GM23338 (cell line): ENCODE measurements at places on chromosomes 4 and X. TPM values are rescaled to one million over a fixed set of nuclear protein-coding genes. Genes with fewer than 3 reads are reported as not detected.

DNA sequence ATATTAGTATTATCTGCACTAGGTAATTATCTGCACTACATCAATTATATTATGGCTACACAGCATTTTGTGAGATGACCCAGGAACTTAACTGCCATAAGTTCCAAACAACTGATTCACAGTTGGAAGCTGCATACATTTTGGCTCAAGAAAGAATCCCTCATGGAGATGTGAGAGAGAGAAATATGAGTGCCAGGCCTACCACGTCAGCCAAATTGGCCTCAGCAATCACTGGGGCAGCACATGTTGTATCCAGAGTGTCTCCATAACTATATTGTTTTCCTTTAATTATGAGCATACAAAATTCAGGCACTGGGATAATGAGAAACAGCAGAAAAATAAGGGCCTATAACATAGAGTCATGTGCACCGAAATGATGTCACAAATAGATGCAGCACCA, 174.2 kb upstream of the DMD start:
- DNase-seq = no peak

DNA sequence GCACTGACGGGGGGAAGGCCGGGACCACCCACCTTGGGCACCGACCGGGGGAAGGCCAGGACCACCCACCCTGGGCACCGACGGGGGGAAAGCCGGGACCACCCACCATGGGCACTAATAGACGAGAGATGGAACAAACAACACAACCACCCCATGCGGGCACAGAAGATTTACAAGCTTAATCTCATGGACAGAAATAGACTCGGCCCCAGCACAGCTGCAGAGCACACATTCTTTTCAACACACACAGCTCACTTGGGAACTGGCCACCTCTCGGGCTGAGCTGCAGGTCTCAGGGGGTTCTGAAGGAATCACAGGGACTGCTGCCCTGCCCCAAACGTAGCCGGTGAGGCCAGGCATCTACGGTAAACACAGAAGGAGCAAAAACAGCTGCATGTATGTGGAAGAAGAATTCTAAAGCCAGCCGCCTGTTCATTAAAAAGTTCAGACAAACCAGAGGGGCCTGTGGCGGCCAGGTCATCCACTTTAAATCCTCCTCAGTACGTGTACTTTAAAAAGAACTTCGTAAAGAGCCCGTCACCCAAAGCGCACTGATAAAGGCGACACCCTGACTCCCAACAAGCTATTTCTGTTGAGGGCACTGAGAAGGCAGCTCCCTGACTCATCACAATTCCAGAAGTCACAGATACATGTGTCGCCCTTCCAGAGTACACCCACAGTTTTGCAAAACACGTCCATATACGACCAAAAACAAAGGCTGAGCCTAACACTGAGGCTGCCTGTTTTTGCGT, 17.7 kb downstream of the PPP2R3B start:
- DNase-seq = peak; percentile 53

GRCh38 chr4:177737387-177737940, 295.2 kb upstream of the AGA start:
- DNase-seq = no peak

DNA sequence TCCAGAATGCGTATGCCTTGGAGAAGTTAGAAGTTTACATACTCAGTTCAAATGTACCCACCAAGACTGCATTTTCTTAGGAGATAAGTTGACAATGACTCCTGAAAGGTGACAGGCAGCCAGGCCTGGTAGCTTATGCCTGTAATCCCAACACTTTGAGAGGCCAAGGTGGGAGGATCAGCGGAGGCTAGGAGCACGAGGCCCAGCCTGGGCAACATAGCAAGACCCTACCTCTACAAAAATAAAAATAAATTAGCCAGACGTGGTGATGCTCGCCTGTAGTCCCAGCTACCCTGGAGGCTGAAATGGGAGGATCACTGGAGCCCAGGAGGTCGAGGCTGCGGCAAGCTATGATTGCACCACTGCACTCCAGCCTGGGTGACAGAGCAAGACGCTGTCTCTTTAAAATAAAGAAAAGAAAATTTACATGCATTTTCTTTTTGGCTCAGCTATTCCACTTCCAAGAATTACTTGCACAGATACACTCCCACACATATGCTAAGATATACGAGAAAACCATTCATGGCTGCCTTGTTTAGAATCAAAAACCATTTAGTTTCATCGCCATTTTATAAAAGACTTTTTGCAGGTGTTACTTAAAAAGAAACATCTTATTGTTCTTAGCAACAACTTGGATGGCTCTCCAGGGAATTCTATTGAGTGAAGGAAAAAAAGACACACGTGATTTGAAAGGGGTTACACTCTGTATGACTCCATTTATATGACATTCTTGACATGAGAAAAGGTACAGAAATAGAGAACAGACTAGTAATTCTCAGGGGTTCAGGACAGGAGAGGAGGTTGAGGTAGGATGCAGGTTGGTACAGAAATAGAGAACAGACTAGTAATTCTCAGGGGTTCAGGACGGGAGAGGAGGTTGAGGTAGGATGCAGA, 66.3 kb downstream of the DHRSX start:
- DNase-seq = no peak

SMIM10L2A gene
- total RNA-seq = 5.0 and 5.6 TPM in 2 replicates

DNA sequence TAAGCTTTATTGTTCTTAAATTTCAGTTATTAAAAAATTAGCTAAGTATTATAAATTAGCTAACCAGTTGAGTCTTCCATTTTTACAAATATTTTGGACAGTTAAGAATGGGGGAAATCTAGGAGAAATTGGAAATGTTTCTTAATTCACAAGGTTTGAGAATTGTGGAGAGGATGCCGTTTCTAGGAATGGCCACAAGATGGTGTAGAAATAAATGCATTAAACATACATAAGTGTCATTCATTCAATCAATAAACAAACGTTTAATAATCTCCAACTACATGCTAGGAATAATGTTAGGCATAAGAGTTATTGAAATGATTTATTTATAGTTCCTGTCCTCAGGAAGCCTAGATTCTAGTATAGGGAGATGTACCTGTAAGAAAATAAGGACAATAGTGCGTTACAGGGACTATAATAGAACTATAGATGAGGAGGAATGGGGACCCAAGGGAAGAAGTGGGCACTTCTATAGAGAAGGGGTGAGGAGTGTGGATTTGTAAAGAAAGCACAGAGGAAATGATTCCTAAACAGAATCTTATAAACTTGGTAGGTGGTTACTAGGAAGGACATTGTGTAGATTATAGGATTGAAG, 195.7 kb upstream of the ANK2 start:
- DNase-seq = peak; percentile 31

- DNase-seq = no peak
These were observed 101.8 kb upstream of the VCX2 start for GRCh38 chrX:8272821-8273220.

RBM46 gene
- total RNA-seq = 22.1 and 22.9 TPM in 2 replicates

DNA sequence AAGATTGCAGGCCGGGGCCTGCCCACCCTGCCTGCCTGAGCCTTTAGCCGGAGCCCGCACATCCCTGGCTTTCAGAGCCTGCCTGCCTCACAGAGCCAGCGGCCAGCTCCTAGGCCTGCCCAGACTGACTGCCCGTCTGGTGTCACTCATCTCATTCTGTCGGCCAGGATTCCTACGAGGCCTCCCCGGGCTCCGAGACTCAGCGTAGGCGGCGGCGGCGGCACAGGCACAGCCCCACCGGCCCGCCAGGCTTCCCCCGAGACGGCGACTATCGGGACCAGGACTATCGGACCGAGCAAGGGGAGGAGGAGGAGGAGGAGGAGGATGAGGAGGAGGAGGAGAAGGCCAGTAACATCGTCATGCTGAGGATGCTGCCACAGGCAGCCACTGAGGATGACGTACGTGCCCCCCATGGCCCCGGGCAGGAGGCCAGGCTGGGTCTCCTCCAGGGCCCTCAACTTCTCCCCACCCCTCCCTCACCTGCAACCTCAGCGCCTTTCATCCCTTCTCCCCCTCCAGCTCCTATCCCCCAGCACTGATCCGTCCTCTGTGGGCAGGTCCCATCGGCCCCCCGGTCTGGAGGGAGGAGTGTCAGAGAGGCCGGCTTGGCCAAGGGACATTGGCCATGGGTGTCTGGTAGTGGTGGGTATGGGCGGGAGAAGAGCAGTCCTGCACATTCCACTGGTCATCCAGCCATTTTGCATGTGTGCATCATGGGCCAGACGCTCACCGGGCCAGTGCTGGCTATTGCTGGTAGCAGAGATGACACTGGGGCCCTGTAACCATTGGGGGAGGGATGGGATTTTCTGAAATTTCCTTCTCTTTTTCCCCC, 22.6 kb upstream of the UBA1 start:
- DNase-seq = no peak

DNA sequence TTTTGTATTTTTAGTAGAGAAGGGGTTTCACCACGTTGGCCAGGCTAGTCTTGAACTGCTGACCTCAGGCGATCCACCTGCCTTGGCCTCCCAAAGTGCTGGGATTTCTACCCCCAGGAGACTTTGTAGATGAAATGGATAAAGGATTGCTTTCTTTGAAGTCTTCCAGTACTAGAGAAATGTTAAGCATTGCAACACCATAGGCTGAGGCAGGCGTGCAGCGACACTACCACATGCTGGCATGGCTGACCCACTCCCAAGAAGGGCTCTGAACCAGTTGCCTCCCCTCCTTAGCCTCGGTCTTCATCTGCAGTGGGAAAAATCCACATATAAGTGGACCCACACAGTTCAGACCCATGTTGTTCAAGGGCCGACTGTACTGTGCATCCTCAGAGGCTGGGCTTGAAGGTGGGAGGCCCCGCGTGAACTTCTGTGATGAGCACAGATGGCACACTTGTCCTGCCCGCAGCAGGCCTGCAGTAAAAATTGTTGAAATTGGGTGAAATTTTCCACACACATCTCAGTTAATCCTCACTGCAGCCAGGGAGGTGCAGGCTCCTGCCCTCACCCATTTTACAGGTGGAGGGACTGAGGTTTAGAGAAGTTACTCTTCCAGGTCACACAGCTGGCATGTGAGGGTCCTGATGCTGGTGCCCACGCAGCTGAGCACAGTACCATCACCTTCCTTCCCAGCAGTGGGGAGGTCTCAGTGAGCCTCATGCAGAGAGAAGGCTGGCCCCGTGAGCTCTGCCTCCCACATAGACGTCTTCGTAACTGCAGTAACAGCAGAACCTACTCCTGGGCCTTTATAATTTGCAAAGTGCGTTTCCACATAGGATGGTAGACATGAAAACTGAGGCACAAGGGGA, 35.5 kb downstream of the HTRA3 start:
- no peak for DNase-seq

SERTM2 gene
- total RNA-seq = 0.50 and 0.59 TPM in 2 replicates

DNA sequence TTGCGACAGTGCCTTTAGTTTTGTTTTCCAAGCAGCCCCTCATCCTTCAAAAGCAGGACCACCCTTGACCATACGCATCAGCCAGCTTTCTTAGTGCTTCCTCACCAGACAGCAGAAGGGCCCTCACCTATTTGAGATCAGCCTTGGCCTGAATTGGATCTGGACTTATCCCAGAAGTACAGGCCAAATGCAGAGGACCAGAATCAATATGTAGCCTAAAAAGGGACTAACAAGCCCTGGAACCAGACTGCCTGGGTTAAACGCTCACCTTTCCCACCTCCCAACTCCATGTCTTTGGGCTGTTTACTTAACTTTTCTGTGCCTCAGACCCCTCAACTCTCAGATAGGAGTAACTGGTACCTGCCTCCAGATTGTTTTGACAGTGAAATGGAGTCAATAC, 77.7 kb upstream of the ATP6AP2 start:
- DNase-seq = no peak

PAGE1 gene
- total RNA-seq = not detected in 2 replicates

DNA sequence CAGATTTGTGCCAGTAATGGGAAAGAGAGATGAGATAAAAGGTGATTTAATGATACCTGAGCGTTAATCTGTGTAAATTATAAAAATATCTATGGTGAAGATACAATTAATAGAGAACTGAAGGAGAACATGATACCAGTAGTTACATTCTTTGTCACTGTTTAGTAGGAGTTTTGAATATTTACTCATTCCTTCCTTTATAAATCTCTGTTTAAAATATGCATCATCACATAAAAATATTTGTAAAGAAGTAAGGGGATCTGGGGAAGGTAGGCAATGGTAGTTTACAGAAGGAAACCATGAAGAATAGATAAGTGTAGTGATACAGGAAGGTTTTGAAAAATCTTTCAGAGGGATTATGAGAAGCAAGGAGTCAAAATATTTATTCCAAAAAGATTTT, 190.6 kb upstream of the PCDH18 start:
- no peak for DNase-seq

FOXR2 gene
- not detected in 2 replicates for total RNA-seq

GRCh38 chr4:157115613-157116335, 39.8 kb downstream of the GLRB start:
- no peak for DNase-seq

COX7B2 gene
- total RNA-seq = not detected in 2 replicates

GRCh38 chrX:10755439-10756334, 135.3 kb upstream of the MID1 start:
- peak; percentile 89 for DNase-seq

GC gene
- 0.21 TPM in 1 of 2 replicates, not detected in the other for total RNA-seq

DNA sequence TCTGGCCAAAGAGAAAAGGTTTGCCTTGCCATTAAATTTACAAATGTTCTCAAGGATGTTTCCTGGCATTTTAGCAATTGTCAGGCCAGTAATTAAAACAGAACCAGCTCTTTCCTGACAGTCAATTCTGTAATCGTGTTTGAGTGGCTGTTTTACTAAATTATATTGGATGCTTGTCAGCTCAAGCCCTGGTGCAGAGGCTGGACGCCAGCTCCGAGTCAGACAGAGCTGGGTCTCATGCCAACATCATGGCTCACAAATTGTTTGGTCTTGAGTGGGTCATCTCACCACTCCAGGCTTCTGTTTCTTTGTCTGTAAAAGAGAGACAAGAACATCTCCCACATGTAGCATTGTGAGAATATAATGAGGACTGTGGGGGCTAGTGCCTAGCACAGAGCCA, 190.3 kb upstream of the PSAPL1 start:
- DNase-seq = no peak

SLC25A43 gene
- total RNA-seq = 8.9 and 12.7 TPM in 2 replicates

ZXDA gene
- total RNA-seq = 4.6 and 5.7 TPM in 2 replicates

DNA sequence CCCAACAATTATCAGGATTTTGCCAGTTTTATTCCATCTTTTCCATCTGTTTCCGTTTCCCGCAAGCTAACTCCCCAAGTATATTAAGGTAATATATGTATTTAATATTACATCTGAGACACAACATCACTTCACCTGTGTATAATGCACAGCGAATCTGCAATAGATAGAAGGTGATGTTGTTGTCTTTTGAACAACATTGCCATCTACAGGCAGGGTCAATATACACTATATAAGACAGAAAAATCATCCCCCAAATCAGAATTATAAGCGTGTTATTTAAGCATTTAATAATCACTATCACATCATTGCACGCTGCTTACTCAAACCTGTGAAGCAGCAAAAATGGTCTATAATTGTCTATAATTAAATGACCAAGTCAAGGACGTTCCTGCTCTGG, 1115.5 kb downstream of the NLGN4X start:
- peak; percentile 31 for DNase-seq
